ENCODE measurements at places on chromosomes 2 and 18. TPM values are rescaled to one million over a fixed set of nuclear protein-coding genes. Genes with fewer than 3 reads are reported as not detected.

DNA sequence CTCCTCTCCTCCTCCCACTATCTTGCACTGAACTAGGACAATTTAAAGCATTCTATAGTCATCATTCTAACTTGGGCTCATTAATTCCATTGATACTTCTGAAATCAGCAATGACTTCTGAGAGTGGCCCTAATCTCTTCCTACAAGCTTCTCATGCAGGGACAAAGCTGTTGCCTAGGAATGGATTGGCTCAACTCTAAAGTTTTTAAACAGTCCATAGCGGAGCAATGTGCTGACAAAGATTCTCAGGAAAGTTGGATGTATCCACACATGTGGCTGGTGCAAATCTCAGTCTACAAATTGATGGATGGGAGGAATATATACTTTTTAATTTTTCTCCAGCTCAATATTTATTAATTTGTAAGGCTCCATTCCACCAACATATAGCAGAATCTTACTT lies 388.9 kb downstream of the SETBP1 start:
- no peaks in the 10 kb centered on the region for H3K4me1 ChIP-seq
- no peak overlapping the region for H3K4me3 ChIP-seq
- H3K27me3 ChIP-seq: no peaks in the 10 kb centered on the region

DNA sequence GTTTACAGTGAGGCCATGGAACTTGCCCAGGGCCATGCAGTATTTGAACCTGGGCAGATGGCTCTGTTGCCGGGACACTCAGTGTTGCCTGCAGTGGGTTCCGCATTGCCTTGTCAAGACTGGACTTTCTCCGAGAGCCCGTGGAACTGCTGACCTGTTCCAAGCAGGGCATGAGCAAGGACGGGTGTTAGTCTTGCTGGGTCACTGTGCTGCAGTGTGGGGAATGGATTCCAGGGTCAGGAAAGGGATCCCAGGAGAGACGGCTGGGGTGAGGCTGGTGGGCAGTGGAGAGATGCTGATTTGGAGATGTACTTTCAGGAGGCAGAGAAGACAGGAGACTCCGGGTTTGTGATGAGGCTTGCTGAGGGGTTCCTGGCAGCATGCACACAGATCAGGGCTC lies 348.7 kb upstream of the HS6ST1 start:
- DNase-seq: no peak
- no peaks in the 10 kb centered on the region for H3K4me1 ChIP-seq
- H3K36me3 ChIP-seq: no peaks in the 10 kb centered on the region

DNA sequence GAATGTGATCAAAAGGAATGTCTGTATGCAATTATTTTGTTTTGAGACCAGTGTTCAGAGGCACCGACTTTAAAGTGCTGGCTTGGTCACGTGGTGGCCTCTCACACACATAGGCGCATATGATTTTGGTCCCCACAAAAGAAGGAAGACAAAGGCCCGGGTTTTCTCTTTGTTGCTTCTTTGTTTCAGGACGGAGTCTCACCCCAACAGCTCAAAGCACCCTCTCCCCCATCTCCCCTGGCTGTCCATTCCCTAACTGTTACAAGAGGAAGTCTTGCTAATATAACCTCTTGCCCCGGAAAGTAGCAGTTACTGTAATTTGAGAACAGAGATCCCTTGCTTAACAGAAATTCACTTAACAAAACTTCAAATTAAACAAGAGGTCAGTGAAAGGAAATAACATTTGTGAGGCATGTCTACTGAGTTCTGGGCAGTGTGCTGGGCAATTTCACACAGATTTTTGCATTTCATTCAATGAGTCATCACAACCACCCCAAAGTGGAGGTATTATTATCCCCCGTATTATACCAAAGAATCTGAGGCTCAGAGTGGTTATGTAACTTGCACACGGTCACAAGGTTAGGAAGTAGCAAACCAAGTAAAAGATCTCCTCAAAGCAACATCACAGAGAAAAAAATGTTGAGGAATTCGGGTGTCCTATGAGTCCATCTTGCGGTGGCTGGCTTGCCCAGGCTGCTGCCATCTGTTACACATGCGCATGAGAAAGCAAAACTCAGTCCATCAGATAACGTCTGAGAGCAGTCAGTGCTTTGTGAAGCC lies 75.8 kb downstream of the SDC1 start:
- H3K36me3 ChIP-seq: no peaks in the 10 kb centered on the region
- DNase-seq: peak; percentile 84
- H3K27me3 ChIP-seq: no peaks in the 10 kb centered on the region
- H3K4me3 ChIP-seq: no peak overlapping the region

GRCh38 chr2:36707050-36707449 lies 10.5 kb downstream of the VIT start:
- H3K4me1 ChIP-seq: no peaks in the 10 kb centered on the region
- H3K27me3 ChIP-seq: no peaks in the 10 kb centered on the region
- DNase-seq: no peak
- H3K36me3 ChIP-seq: no peaks in the 10 kb centered on the region
- no peak overlapping the region for H3K27ac ChIP-seq

GRCh38 chr2:84676295-84676694 lies 160.0 kb downstream of the DNAH6 start:
- no peaks in the 10 kb centered on the region for H3K36me3 ChIP-seq
- H3K27ac ChIP-seq: no peak overlapping the region

DNA sequence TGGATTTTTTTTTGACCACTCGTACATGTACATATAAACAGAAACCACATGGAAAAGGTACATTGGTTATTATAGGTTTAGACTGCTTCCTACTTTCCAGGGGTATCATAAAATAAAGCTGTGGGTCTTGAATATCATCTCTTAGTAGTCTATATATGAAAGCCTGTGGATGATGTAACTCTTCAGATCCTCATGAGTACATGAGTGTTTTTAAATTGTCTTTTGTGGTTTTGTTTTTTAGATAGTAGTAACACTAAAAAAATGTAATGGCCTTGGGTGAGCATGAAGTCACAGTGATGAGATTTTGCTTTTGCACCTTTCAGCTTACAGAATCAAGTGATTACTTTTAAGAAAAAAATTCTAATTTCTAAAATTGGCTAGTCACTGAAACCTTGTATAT lies 80.2 kb downstream of the RAB3GAP1 start:
- H3K4me3 ChIP-seq: no peak overlapping the region
- no peak overlapping the region for H3K27ac ChIP-seq
- no peaks in the 10 kb centered on the region for H3K4me1 ChIP-seq
- no peak for DNase-seq

The CHRNA1 gene
- not detected for total RNA-seq
